AG09309 (cell line): ENCODE measurements at places on chromosomes 6 and 20.

DNA sequence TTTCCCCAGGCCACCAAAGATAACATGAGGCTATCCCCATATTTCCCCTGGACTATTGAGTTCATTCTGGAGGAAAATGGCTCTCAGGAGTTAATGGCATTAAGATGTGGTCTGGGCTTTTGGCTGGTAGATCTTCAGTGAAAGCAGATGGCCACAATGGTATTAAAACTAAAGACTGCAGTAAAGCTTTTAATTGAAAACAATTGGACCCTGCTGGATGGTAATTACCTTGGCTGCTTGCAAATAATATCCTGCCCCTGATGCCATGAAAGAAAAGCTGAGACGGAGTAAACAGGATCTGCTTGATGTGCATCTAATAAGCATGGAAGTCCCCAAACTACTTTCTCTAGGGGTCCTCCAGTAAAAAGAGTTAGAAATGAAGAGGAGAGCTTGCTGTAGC is 255.8 kb downstream of the QKI start:
- DNase-seq = no peak

GRCh38 chr6:10801224-10801848 is 37.0 kb downstream of the MAK start:
- peak; percentile 5 for DNase-seq

DNA sequence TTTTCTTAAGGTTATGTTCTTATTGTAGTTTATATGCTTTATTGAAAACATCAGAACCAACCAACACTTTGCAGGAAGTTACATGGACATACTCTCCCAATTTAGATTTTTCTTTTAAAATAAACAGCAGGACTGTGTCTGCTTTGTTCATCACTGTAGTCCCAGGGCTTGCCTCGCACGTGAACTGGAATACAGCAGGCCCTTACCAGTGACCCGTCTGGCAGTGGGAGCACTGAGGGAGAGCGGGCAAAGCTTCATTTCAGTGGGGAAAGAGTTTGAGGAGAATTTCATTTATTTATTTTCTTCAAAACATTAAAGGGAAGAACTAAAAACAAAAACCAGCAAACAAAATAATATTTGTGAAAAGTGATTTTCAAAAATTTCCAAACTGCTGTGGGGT is 230.8 kb downstream of the PAX1 start:
- no peak for DNase-seq

- no peak for DNase-seq
Measured at GRCh38 chr6:52284131-52284459, 447 bp downstream of the MCM3 start.

DNA sequence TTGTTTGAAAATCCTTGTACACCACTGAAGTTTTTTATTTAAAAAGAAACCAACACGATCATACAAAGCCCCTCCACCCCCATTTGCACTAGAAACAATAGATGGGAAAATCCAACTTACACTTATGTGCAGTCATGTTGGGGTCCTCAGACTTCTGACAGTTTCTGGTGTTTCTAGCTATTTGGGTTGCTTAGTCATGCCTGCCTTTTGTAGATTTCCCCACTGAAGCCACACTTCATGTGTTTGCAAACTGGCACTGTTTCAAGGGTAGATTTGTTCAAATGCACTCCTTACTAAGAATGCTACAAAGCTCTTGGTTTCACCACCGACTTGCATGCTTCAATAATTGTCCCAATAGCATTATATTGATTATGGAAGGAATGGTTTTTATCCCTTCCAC is 1.5 kb downstream of the SH3BGRL2 start:
- no peak for DNase-seq

- DNase-seq = peak; percentile 2
Measured at GRCh38 chr6:114284281-114284680, 58.5 kb downstream of the HS3ST5 start.

- DNase-seq = no peak
Measured at GRCh38 chr20:53751620-53752318, 158.1 kb upstream of the ZNF217 start.
